ENCODE measurements at places on chromosomes 2 and 18.

DNA sequence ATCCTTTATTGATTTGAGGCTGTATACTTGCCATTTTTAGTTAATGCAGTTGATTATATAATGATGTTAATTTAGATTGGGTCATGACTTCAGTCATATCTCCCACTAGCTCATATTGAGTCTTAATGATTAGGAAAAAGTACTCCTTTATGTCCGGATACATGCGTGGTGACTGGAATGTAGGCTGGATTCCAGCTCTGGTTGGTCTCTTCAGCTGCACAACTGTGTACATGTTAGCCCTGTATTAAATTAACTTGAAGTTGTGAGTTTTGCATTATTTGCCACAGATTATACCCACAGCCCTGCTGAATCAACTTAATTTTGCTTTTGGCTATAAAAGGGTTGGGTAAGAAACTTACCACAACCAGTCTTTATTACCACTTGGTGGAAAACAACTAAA lies 22.5 kb downstream of the MOB4 start:
- DNase-seq = peak; percentile 14

DNA sequence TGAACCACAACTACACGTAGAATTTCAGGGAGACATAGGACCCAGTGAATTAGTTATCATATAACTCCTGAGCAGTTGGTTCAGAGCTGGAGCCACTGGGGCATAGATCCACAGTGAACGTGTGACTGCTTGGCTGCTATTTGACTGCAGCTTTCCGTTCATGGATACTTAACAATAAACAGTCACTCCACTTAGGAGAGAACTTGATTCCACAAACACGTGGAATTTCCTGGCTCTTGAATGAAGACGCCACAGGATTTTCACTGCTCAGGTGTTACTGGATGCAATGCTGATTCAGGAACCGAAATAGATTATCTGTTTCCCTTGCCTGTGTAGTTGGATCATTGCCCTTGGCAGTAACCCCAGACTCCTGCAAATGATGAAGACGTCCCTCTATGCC lies 679.1 kb upstream of the ZEB2 start:
- DNase-seq = no peak

GRCh38 chr18:79884963-79885728 lies 66.3 kb downstream of the SLC66A2 start:
- no peak for DNase-seq

DNA sequence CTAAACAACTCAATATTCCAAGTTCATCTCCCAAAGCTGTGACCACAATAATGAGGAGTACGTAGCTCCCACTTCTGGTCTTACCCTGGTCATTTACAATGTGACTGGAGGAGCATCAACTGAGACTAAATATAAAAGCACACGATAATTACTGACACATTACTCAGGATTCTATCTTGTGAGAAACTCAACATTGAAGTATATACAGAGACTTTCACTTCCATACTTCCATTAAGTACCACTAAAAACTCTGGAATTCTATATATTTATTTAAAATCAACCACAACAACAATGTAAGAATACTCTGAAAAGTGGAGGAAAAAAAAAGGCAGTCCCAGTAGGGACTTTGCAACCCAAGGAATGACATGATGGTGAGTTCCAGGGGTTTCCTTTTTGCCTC lies 61.4 kb downstream of the XDH start:
- DNase-seq = no peak

GRCh38 chr2:109375656-109376055 lies 238.1 kb downstream of the SEPTIN10 start:
- no peak for DNase-seq
